ENCODE measurements at places on chromosomes 6 and 20. TPM values are rescaled to one million over a fixed set of nuclear protein-coding genes. Genes with fewer than 3 reads are reported as not detected.

TPMT gene
- total RNA-seq = 4.9 TPM

CST3 gene
- total RNA-seq = 1.4 TPM

KIAA0408 gene
- 2.6 TPM for total RNA-seq

PPP1R11 gene
- total RNA-seq = 47.8 TPM

GRIK2 gene
- not detected for total RNA-seq

COL12A1 gene
- 0.02 TPM for total RNA-seq

CDKN1A gene
- 35.9 TPM for total RNA-seq

TBXT gene
- total RNA-seq = not detected

TRAPPC3L gene
- total RNA-seq = not detected

HLA-DPA1 gene
- total RNA-seq = 13.3 TPM

FIG4 gene
- total RNA-seq = 14.4 TPM

MAD2L1BP gene
- 35.1 TPM for total RNA-seq

BTN1A1 gene
- total RNA-seq = not detected

ZC2HC1B gene
- total RNA-seq = not detected

PDYN gene
- not detected for total RNA-seq

CNR1 gene
- total RNA-seq = not detected

CCM2L gene
- total RNA-seq = not detected

RAB44 gene
- total RNA-seq = 0.05 TPM

SLC22A2 gene
- total RNA-seq = not detected

All from activated CD4-positive, alpha-beta T cell treated with anti-CD3 and anti-CD28 coated beads for 36 hours (primary cell).